Posterior vena cava (tissue), 2 donors: ENCODE measurements at places on chromosomes 7 and 10. TPM values are rescaled to one million over a fixed set of nuclear protein-coding genes. Genes with fewer than 3 reads are reported as not detected.

GRCh38 chr7:155291045-155291530 is 6.6 kb upstream of the INSIG1 start:
- DNase-seq = no peak

- DNase-seq = no peak
These were observed 36.2 kb upstream of the NCAPG2 start for GRCh38 chr7:158740657-158741293.

- DNase-seq = no peak
These were observed 61.9 kb downstream of the MAD1L1 start for GRCh38 chr7:2170576-2171521.

The CPN1 gene
- not detected for total RNA-seq

DNA sequence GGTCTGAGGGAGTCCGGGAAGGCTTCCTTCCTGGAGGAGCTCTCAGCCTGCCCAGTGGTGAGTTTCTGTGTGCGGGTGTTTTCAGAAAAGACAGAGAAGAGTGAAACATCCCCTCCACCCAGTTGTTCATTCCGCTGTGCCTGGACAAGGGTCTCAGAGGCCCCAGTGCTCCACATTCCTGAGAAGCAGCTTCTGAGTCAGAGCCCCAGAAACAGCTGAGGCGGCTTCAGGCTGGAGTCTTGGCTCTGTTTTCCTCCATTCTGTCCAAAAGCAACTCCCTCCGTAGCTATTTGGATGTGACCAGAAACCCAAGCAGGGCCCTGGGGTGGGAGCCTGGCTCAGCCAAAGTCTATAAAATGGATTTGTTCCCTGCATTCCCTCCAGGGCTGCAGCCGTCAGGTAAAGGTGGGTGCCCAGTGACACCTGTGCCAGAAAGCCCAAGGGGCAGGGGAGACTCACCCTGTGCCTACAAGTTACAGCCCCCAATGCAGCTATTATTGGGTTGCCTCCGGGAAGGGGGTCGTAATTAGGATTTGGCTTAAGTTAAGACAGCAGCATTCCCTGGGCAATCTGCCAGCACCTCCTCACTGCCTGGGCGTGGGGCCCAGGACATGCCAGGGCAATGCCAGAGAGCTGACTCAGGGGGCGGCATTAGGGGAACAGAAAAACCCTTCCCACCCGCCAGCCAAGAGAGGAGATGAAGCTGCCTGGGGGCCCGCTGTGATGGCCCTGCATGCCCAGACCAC is 13.1 kb upstream of the CAMK2G start:
- peak; percentile 90 for DNase-seq

GRCh38 chr10:24465891-24466818 is 257.2 kb downstream of the KIAA1217 start:
- no peak for DNase-seq

The PRTFDC1 gene
- 14.4 TPM for total RNA-seq

DNA sequence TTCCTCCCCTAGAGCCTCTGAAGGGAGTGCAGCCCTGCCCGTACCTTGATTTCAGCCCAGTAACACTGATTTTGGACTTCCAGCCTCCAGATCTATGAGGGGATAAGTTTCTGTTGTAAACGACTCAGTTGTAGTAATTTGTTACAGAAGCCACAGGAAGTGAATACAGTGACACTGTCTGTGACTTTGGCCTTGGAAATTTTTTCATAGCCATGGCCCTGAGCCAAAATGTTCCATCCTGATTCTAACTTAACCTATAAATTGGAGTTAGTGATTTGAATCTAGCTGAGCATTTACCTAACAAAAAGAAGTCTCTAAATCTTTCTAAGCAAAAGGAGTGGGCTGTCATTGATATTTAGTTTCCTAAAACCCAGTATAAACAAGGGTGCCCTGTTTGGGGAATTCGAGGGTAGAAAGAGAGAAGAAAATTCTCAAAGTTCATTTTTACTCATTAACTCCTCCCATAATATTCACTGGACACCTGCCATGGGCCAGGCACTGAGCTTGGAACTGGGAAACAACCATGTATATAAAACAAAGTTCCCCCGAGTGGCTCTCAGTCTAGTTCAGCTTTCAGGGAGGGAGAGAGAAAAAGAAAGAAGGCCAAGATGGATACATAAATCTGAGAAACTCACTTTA is 162.3 kb downstream of the SKIDA1 start:
- no peak for DNase-seq

DNA sequence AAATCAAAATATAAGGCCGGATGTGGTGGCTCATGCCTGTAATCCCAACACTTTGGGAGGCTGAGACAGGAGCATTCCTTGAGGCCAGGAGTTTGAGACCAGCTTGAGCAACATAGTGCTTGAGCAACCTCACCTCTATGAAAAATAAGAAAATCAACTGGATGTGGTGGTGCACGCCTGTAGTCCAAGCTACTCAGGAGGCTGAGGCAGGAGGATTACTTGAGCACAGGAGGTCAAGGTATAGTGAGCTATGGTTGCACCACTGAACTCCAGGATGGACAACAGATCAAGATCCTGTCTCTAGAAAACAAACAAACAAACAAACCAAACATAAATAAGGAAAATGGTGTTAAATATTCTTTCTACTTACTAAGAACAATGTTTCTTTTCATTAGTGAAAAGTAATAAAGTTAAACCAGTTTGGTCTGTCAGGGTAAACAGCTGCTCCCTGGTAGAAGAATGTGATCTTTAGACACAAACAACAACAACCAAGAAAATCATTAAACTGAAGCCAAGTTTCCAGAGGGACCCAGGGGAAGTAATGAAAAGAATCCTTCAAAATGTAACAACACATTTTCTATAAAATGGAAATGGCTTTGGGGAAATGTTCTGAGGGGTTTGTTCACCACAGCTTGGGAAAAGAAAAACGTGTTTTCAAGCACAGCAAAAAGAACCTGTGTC is 17.5 kb upstream of the BAG3 start:
- DNase-seq = no peak

DNA sequence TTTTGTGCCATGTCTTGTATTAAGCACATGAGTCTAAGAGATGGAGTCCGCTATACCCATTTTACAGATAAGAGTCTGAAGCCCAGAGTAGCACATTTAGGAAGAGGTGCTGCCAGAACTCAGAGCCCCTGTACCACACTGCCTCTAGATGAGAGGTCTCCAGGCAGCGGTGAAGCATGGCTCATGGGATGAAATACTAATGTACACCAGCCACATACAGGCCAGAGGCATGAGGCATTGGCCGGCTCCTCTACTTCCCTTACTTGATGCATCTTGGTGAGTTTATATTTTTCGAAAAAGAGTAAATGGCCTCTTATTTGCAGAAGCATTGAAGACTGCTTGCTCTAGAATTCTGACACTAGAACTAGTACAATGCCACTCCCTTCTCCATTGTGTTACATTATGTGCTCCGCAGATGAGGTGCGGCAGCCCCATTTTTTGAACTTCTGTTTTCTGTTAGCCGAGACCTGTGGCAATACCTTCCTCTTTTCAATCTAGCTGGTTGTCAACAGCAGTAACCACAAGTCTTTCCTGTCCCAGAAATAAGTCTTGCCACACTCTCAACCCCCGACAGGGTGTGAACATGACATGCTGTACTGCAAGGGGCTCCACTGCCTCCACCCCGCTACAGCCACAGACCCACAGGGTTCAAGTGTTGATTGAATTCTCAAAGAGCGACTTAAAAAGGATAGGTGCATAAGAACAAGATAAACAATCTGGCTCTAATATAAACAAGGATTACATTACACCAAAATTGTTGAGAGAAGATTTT is 145.3 kb downstream of the CELF2 start:
- DNase-seq = no peak

The ZFAND2A gene
- total RNA-seq = 22.6 TPM

DNA sequence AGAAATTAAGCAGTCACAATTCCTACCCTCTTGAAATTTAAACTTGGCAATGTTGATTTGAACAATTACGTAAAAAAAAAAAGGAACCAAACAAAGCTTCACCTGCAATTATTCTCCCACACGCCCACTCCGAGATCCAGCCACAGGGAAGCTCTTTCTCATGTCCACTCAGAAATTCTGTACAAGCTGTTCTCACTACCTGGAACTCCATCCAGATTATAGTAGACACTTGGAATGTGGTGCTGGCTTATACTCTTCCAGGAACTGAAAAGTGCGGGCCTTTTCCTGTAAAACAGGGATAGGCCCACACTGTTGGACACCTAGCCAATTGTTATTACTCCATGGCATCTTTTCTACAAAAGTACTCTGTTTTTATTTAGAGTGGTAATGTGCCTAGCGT is 20.3 kb upstream of the TOMM7 start:
- DNase-seq = no peak

DNA sequence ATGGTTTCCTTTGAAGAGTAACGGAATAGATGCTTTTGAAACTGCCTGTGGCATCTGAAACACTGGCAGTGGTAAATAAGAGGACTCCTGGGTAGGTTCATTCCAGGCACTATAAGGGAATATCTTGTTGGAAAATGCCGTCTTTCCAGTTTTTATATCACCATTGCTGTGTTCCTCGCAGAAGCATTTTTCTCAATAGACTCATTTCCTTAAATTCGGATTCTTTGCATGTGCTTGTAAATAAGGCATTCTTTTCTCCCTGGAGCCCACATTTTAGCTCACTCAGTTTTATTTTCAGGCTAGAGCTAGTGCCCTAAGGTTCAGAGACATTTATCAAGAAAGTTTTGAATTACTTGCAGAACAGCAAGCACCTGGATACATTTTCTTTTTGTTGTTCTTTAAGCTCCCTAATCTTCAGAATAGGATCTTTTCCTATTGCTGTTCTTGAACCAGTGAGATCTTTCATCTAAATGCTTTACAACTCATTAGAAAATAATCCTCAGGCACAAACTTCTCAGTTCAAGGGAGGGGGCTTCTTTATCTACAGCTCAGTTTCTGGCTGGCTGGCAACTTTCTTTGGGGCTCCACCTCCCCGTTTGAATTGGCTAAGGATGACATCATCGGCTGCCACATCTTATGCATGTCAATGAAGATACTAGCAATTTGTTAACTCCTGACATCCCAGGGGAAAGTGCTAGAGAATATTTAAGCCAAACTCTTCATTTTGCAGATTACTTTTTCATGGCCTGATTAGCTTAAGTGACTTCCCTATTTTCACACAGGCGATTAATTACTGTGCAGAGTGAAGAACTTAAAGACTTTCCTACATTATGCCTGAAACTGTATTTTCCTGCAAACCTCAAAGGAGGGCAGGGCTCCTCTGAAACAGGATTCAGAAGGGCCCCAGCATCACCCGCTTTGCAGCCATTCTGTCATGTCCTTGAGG is 133.7 kb upstream of the RSU1 start:
- no peak for DNase-seq

GRCh38 chr7:80881351-80881900 is 37.4 kb downstream of the SEMA3C start:
- no peak for DNase-seq

The ZNF425 gene
- total RNA-seq = 1.7 TPM

The CAV1 gene
- total RNA-seq = 226 TPM

The XRCC2 gene
- 0.43 TPM for total RNA-seq

The NPSR1 gene
- not detected for total RNA-seq

The EVX1 gene
- not detected for total RNA-seq

GRCh38 chr10:88557658-88558057 is 25.5 kb downstream of the RNLS start:
- DNase-seq = no peak

DNA sequence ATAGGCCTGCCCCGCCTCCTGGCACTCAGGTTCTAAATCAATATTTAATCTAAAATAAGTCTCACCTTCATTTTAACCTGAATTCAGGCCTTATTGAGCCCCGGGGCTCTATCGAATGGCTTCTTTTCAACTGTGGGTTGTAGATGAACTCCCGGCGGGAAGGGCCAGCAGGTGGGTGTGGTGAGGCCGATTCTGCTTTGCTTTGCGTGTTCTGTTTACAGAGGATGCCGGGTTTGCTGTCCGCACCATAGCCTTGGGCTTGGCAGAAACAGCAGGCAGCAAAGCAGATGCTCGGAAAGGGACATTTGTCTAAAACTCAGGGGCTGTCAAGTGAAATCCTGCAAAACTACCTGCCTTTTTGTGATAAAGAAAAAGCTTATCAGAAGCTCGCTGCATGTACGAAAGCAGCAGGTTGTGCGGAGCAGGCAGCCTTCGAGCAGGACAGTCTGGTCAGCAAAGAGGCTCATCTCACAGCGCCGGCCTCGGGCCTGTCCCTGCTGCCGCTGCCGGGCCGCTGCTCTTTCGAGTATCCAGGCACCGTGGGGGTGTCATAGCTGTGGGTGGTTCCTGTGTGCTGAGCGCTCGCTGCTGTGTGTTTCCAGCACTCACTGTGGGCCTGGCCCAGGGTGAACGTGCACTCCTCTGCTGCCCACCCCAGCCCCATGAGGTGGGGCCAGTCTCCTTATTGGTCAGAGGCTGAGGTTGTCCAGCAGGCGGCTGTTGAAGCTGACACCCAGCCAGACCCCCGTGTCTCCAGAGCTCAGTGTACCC is 434.8 kb upstream of the FOXK1 start:
- DNase-seq = peak; percentile 52

DNA sequence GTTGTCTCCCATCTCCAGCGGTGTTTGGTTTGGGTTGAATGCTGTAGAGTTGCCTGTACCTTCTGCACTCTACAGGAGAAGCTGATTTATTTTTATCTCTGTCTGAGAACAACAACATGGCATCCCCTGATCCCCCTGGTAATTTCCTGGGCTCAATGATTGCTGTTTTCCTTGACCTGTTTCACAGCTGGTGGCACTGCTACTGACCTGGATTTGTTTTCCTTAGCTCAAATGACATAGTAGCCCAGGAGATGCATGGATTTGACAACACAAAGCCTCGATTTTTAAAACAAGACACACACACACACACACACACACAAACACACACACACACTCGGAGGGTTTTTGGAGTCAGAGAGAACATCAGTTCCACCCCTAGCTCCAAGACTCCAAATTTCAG is 301.6 kb downstream of the NRG3 start:
- no peak for DNase-seq

GRCh38 chr7:74373536-74373935 is 80.2 kb upstream of the GTF2IRD1 start:
- DNase-seq = no peak

DNA sequence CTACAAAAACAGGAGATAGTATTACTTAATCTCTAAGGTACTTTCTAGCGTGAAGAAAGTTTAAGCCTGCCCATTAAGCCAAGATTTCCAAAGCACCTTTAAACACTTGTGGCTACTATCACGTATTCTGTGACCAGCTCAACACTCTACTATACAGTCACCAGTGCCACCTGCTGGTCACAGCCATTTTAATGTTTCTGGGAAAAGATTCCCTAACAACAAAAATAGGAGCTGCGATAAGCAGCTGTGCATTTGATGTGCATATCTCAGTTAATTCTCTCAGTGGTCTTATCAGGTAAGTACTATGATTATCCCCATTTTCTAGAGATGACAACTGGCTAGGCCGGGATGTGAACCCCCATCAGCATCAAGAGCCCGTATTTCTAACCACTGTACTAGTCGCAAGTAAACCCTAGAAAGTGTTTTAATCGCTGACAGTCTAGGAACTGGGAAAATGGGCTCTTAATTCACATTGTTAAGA is 860 bp downstream of the SEC31B start:
- no peak for DNase-seq

The PILRA gene
- 5.9 TPM for total RNA-seq

GRCh38 chr7:150556521-150557138 is 10.6 kb upstream of the GIMAP4 start:
- DNase-seq = no peak

- DNase-seq = no peak
These were observed 174.1 kb upstream of the GPR26 start for GRCh38 chr10:123492016-123492415.
